SIG-M5 (cell line): ENCODE measurements at places on chromosomes 2 and 18.

GRCh38 chr2:160590664-160591063 lies 97.1 kb upstream of the RBMS1 start:
- DNase-seq: no peak

DNA sequence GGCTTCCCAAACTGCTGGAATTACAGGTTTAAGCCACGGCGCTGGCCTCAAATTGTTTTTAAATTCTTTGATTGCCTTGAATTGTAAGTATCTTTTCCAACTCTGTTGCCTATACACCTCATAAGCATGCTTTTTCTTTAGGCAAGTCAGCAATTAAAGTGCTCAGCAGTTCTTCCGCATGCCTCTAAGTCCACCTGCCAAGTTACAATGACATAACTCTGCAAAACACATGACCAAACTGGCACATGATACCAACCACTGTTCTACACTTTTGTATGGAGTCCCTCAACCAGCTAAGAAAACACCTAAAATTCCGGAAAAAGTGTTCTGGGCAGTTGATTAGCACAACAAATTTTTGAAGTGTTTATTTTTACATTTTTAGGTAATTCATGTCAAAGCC lies 5.1 kb downstream of the TXNL4A start:
- DNase-seq: no peak

DNA sequence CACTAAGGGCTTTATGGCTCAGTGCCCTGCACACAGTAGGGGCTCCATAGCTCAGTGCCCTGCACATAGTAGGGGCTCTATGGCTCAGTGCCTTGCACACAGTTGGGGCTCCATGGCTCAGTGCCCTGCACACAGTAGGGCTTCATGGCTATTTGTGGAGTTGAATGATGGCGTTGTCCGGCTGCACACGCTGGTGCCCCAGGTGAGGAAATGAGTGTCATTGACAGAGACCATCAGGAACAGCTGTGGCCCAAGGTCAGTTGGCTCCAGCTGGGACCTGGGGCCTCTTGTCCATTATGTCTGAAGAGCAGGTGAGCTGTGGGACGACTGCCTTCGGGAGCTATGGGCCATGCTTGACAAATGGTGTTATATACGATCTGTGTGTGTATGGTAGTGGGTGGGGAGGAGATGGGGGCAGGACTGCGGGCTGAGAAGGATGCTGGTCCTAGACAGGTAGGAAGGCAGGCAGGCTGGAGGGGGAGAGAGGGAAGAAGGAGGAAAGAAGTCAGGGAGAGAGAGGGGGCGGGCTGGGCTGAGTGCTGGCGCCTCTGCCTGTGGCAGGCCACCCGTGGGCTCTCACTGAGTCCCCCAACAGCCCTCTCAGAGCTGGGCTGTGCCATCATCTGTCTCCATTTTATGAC lies 130.6 kb downstream of the CLIP4 start:
- DNase-seq: no peak

- DNase-seq: no peak
Measured at GRCh38 chr2:235358981-235359471, 134.8 kb upstream of the AGAP1 start.

GRCh38 chr2:19810637-19811036 lies 91.1 kb downstream of the TTC32 start:
- DNase-seq: no peak

- DNase-seq: no peak
Measured at GRCh38 chr2:171583566-171583965, 61.3 kb downstream of the CYBRD1 start.

- DNase-seq: no peak
Measured at GRCh38 chr2:80244905-80245584, 59.5 kb downstream of the LRRTM1 start.

- no peak for DNase-seq
Measured at GRCh38 chr2:204027091-204027490, 90.5 kb downstream of the ICOS start.

DNA sequence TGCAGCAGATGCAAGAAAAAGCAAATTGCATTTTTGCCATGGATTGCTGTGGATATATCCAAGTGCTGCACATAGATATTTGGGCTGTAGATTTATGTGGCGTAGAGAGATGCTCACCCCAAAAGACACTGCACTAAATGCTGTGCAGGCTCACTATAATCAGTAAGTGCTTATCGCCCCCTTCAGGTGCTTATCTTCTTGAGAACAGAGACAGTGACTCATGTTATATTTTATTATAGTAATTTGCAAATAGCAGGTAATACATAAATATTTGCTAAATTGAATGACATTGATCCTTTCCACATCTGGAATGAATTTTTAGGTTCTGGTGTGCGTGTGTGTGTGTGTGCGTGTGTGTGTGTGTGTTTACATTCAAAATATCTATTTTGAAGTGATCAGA lies 36.8 kb upstream of the PLEKHM3 start:
- DNase-seq: no peak

- DNase-seq: no peak
Measured at GRCh38 chr2:55109219-55109891, 59.1 kb upstream of the RTN4 start.

GRCh38 chr18:10100196-10100595 lies 186.4 kb downstream of the VAPA start:
- no peak for DNase-seq

GRCh38 chr2:118969734-118970395 lies 27.9 kb downstream of the MARCO start:
- DNase-seq: no peak

DNA sequence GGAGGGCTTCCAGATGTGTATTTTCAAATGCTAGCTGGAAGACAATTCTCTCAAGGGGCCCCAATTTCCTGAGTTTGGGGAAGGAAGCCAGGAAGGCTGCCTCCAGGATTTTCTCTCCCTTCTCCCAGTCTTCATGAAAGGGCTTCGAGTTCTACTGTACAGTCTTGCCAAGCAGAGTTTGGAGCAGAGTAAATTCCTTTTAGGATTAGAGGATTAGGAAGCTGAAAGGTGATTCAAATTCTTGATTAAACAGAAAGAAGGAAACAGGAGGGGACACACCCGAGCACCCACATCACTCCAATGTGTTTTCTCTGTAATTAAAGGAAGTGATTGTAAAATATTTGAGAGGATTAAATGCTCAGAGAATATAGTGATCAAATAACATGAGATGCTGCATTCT lies 217.8 kb downstream of the SETBP1 start:
- DNase-seq: no peak

DNA sequence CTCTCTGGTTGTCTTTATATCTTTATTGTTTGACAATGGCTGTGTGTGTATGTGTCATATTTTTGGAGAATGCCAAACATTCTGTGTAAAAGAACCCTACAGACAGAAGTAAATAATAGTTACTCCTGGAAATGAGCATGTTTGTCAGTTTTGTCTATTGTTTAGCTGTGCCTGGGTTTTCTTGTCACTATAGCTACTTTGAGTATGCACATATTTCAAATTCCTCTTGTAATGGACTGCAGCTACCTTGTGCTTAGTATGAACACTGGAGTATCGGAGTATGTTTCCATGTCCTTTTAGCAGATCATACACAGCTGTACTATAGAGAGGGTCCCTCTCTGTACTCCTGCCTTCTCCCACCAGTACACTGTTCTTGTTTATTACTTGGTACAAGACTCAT lies 58.0 kb upstream of the DOCK10 start:
- no peak for DNase-seq

GRCh38 chr2:56615760-56616159 lies 432.0 kb downstream of the CCDC85A start:
- no peak for DNase-seq

GRCh38 chr2:8168876-8169424 lies 512.9 kb upstream of the ID2 start:
- no peak for DNase-seq

DNA sequence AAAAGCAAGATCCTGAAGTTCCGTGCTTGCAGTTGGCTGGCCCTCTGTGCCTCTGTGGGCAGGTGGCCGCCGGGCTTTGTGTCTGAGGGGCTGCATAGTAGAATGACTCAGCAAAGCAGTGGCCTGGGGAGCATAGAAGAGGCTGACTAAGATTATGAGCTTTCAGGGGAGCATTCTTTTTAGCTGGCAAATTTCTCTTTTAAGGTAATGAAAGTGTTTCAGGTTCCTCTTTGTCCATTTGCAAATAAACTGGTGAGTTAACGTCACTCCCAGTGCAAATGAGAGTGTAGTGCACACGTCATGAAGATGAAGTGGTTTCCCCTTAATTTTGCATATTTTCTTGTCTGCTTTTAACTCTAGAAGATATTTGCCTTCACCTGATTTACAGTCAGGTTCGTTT lies 98.6 kb downstream of the BCL2L11 start:
- DNase-seq: peak; percentile 43

DNA sequence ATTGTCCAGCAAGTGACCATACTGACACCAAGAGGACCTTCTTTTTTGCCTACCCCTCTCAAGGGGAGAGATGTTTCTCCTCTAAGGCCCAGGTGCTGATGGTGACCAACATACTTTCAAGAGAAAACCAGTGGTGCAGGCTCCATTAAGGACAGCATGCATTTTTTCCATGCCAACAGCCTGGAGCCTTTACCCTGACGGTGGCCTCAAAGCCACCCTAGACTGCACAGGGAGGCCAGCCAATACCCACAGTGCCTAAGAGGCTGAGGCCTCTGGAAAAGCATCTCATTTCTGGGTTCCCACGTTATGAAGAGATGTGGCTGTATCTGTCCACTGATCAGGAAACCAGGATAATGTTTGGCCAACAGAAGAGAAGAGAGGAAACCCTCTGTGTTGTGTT lies 19.3 kb downstream of the SPRED2 start:
- no peak for DNase-seq

DNA sequence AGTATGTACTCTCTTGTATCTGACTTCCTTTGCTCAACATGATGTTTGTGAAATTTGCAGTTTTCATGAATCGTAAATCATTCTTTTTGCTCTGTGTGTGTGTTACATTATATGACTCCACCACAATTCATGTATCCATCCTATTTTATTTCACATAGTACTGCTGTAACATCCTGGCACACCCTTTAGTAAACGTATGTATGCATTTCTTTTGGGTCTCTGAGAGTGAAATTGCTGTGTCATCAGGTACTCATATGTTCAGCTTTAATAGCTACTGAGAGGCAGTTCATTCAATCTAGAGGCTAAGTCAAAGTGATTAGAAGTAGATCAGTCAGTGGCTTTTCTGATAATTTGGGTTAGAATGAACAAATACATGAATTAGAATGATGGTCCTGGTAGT lies 118.8 kb downstream of the ESCO1 start:
- no peak for DNase-seq

GRCh38 chr2:73187549-73187948 lies 14.8 kb upstream of the NOTO start:
- no peak for DNase-seq

DNA sequence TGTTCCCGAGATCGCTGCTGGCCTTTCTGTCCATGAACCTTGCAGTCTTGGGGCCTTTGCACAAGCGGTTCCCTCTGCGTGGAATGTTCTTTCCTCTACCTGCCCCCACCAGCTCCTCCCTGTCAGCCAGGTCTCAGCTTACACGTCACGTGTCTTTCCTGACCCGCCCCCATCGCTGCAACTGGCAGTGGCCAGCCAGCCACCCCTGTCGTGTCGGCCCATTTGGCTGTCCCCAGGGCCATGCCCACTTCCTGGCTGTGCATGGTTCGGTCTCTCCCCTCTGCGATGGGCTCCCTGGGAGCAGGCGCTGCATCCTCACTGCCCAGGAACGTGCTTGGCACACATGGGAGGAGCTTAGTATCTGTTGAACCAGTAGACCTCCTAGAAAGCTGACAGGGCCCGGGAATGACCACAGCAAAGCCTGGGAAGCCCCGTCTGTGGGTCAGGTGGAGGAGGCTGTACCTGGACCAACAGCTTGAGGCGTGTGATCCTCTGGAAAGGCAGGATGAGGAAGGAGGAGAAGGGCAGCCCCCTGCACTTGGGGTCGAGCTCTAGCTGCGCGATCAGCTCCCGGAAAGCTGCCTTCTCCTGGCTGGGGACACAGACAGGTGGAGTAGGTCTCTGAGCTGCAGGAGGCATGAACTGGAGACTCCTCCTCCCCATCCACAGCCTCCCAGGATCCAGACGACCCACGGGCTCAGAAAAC lies 21.0 kb downstream of the SNORC start:
- no peak for DNase-seq

GRCh38 chr18:22505141-22505591 lies 87.5 kb upstream of the CTAGE1 start:
- DNase-seq: no peak

DNA sequence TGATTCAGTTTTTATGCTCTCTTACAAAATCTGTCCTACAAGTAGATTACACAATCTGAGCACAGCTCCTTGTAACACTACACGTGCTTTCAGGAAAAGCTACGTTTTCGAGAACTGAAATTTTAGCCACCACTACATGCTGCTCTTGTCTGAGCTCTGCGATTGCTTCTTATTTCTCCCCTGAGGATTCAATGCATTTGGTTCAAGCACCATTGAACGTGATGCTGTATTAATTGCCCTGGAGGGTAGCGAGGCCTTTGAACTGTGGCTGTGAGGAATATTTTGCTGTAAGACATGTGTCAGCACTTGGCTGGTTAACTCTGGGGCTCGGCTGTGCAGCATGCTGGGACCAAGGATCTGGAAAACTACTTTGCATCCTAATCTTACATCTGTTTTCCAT lies 405.8 kb downstream of the EPHA4 start:
- DNase-seq: no peak

GRCh38 chr18:55988537-55988936 lies 400.5 kb upstream of the TCF4 start:
- DNase-seq: no peak

- no peak for DNase-seq
Measured at GRCh38 chr2:54207666-54208195, 48.3 kb downstream of the TSPYL6 start.

DNA sequence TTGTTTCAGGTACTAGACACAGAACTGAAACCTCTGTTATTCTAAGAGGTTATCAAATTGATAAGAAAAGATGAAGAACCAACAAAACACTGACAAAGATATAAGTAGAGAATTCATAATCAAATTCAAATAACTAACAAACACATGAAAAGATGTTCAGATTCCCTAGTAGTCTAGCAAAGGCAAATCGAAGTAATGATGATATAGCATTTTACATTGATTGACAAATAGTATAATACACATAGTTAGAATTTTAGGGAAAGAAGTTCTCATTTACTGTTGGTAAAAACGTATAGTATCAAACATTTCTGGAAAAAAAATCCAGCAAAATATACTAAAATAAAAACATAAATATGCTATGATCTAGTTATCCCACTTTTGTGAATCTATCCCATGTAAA lies 50.6 kb downstream of the DNAH7 start:
- DNase-seq: no peak

DNA sequence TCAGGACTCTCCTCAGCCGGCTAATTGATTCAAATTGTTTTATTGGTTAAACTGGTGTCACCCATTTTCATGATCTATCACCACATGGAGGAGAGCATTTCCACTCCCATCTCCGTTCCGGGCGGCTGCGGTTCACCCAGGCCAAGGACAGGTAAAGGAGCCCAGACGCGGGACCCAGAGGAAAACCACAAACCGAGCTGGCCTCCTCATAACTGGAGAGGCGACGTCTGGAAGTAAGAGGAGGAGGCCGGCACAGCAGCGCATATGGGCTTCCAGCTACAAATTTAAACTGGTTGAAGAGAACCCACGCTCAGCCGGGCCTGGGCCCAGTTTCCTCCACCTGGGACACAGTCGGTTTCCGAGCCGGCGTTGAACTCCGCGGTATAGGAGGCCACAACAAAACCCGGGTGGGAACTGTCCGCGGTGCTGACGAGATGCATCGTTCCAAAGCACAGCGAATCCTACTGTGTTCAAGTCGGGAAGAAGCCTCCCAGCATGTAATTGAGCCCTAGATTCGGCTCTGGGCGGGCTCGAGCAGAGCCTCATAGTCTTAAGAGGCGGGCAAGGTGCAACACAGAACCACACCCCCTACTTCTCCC lies 3.0 kb upstream of the SKOR2 start:
- DNase-seq: no peak
